ENCODE measurements at places on chromosomes 5 and 9. TPM values are rescaled to one million over a fixed set of nuclear protein-coding genes. Genes with fewer than 3 reads are reported as not detected.

GABRG2 gene
- 40.4 TPM for total RNA-seq

- no peak for DNase-seq
Observed at GRCh38 chr9:72911816-72912215, 41.0 kb downstream of the ALDH1A1 start.

DNA sequence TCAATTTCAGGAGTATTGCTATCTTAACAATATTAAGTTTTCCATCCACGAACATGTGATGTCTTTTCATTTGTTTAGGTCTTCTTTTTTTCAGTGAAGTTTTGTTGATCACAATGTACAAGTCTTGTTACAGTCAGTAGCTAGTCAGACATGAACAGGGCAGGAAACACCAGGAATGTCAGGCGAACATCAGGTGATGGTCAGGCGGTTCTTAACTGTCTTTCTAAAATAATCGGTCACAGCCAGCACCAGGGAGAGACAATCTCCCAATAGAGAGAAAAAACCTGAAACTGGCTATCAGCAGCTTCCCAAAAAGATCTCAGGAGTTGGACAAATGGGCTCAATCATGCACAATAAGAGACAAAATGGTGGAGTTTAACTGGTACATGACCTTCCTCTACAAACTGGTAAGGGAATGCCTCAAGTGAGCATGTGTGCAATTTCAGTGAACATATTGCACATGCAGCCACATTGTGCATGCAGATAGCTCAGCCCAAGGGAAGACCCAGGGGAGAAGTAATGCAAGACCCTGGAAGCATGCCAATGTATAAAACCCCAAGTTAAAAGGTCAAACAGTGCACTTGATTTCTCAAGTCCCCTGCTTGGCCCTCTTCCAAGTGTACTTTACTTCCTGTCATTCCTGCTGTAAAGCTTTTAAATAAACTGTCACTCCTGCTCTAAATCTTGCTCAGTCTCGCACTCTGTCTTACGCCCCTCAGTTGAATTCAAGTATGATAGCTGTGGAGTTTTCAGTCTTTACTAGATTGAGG, 176.1 kb upstream of the RASEF start:
- no peak for DNase-seq

GRCh38 chr5:11182441-11183080, 421.5 kb upstream of the DAP start:
- peak; percentile 29 for DNase-seq

- DNase-seq, result no peak
Observed at GRCh38 chr9:37151812-37152211, 31.4 kb downstream of the ZCCHC7 start.

GRCh38 chr9:80218328-80218727, 646.6 kb downstream of the TLE4 start:
- no peak for DNase-seq

GRCh38 chr9:107963246-107963645, 473.7 kb upstream of the KLF4 start:
- DNase-seq, result no peak

- DNase-seq, result no peak
Observed at GRCh38 chr9:93267681-93268505, 84.0 kb downstream of the WNK2 start.

GRCh38 chr5:15995341-15996052, 184.1 kb downstream of the MARCHF11 start:
- DNase-seq, result no peak
